ENCODE measurements at places on chromosomes 5 and 9. TPM values are rescaled to one million over a fixed set of nuclear protein-coding genes. Genes with fewer than 3 reads are reported as not detected.

The CYSRT1 gene
- 0.70 TPM for total RNA-seq

The AGXT2 gene
- total RNA-seq = not detected

The SLC22A4 gene
- 2.2 TPM for total RNA-seq

The FOXD4L4 gene
- not detected for total RNA-seq

The CKMT2 gene
- total RNA-seq = not detected

The FBXL7 gene
- total RNA-seq = 1.0 TPM

The BTNL3 gene
- not detected for total RNA-seq

The IFNA21 gene
- total RNA-seq = not detected

The TEK gene
- 0.23 TPM for total RNA-seq

The ZNG1E gene
- total RNA-seq = 19.5 TPM

The C9 gene
- total RNA-seq = 0.08 TPM

The MAP1B gene
- 30.1 TPM for total RNA-seq

The IRX1 gene
- 41.2 TPM for total RNA-seq

The IFNK gene
- total RNA-seq = 4.3 TPM

The FAM81B gene
- total RNA-seq = not detected

The S100Z gene
- not detected for total RNA-seq

The WDR31 gene
- 0.27 TPM for total RNA-seq
